ENCODE measurements at places on chromosomes 7 and 10.

DNA sequence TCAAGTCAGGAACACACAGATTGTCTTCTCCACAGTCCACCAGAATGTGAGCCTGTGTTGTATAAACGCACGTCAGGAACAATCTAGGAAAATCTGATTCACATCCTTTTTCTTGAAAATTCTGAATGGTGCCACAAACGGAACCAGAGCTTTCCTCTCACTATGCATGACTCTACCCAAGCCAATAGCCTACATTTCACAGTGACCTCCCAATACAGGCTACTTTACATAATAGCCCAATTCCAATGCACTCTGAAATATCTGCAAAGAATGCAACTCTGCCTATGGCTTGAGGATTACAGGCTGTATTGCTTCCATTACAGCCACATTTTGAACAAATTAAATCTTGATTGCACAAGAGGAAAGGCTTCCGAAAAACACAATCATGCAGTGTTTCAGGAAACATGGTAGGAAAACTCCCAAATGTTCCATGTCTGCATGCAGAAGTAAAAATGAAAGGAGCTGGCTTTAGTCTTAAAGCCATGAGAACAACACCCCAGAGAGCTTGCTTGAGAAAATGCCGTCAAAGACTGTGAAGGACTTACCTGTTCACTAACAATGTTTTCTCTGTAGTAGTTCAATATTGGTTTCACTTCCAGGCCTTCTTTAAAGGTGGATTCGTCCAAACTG is 113.9 kb downstream of the ITGA8 start:
- no peak for DNase-seq

DNA sequence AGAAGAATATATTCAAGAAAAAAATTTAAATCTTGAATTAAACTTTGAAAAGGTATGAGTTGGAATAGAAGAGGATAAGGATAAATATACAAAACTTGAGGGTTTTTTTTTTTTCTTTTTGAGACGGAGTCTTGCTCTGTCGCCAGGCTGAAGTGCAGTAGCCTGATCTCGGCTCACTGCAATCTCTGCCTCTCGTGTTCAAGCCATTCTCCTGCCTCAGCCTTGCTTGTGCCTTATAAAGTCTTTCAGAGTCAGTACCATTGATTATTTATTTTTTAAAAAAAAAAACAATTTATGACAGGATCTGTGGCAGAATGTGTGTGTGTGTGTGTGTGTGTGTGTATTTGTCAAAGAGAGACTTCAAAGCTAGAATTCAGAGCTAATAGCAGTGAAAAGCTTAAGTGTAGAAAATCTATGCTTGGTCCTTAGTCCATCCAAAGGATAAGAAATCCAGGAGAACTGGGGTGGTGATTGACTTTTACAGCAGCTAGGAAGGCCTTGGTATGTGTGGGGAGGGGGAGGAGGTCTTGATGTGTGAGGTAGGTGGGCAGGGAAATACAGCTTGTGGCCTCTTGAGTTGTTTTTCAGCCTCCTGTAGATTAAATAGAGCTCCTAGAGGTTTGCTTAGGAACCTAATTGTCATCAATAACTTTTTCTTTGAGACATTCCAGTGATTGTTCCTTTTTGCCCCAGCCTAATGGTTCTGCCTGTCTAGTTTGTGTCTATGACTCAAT is 2.4 kb downstream of the HECTD2 start:
- DNase-seq: no peak

DNA sequence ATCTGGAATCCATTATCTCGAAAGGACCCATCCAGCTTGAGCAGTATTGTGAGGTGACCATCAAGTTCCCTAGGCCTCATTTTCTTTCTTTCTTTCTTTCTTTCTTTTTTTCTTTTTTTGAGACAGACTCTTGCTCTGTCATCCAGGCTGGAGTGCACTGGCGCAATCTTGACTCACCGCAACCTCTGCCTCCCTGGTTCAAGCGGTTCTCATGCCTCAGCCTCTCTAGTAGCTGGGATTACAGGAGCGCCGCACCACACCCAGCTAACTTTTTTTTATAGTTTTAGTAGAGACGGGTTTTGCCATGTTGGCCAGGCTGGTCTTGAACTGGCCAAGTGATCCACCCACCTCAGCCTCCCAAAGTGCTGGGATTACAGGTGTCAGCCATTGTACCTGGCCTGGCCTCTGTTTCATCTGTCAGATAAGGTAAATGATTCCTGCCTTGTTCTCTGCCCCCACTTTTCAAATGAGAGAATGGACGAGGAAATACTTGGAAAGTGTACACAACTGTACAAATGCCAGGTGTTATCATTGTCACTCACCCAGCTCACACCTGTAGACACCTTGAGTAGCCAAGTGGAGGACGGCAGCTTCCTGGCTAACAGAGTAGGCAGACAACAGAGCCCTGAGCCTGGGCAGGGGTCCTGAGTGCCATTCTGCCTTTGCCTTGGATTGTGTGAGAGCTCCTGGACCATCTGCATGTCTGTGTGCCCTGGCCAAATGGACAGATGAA is 54.1 kb downstream of the HK1 start:
- no peak for DNase-seq

GRCh38 chr10:114647545-114648138 is 10.4 kb downstream of the ABLIM1 start:
- DNase-seq: no peak

- no peak for DNase-seq
Observed at GRCh38 chr7:20220921-20221547, 3.9 kb upstream of the MACC1 start.

- peak; percentile 37 for DNase-seq
Observed at GRCh38 chr7:95404316-95404865, 8.2 kb upstream of the PON3 start.

GRCh38 chr10:1056326-1057105 is at the start of gene WDR37:
Gene WDR37, plus strand, starts transcription at chr10:1056385. Its CDS starts 15,771 bp downstream, at chr10:1072156.
- peak; percentile 86 for DNase-seq

GRCh38 chr7:70654979-70655378 is 477.0 kb upstream of the GALNT17 start:
- DNase-seq: no peak
